ENCODE measurements at places on chromosomes 12 and 14.

DNA sequence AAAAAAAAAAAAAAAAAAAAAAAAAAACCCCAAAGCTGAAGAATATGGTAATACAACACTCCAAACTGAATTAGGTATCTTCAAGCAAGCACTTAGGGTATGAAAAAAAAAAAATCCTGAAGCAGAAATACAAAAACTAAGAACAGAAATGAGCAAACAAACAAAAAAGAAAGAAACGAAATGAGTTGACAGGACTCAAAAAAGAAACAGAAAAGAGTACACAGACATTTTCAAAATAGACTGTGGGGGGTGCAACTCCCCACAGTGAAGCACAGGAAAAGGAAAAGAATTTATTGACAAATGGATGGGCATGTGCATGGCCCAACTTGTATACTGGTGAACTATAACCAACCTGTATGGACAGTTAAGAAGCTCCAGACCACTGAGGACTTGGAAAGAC is 24.6 kb downstream of the RPS6KA5 start:
- no peak for DNase-seq

- DNase-seq = no peak
Observed at GRCh38 chr12:172732-173161, 41.2 kb downstream of the SLC6A12 start.

DNA sequence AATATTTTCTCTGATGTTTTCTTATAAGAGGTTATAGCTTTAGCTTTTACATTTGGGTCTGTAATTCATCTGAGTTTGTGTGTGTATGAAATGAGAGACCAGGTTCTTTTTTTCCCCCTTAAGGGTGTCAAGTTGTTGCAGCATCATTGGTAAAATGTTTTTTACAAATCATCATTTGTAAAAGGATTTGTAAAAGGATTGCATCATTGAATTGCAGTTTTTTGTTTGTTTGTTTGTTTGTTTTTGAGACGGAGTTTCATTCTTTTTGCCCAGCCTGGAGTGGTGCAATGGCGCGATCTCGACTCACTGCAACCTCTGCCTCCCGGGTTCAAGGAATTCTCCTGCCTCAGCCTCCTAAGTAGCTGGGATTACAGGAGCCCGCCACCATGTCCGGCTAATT is 31.1 kb downstream of the MAPKAPK5 start:
- DNase-seq = no peak

- no peak for DNase-seq
Observed at GRCh38 chr12:116164250-116165035, 113.0 kb downstream of the MED13L start.

DNA sequence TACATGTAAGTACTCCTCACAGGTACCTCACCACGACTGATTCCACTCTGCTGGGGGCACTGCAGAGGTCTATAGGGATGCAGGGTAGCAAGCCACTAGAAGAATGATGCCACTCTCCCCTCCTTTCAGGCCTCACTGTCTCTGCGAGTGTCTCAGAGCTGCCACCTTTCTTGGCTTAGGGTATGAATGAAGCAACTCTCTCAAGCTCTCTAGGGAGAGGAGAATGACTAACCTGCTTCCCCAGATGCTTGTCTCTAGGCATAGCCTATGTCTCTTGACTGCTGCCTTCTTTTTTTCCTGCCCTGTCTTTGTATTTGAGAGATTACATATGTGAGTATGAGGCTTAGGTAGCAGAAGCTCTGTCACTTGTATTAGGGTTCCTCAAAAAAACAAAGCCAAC is 566.5 kb upstream of the ATP2B1 start:
- DNase-seq = no peak

GRCh38 chr14:64149921-64150320 is 144.2 kb downstream of the ESR2 start:
- DNase-seq = no peak

DNA sequence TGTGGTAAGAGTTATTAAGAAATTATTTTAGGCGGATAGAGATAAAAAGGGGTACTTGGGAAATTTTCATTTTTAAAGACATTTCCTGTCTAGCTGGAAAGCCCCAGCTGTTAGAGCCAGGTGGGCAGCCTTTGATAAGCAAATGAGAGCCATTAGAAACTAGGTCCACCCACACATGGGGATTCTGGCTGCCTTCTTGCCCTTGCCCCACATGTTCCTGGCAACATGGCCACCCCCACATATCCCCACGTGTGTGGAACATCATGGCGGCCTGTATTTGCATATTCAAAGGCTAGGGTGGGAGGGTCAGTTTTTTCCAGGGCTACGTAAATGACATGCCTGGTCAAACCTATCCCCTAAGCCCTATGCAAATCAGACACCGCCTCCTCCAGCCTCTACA is 1382.1 kb downstream of the AACS start:
- no peak for DNase-seq

Measured in HFF-Myc (cell line).